Stimulated activated CD4-positive, alpha-beta T cell treated with anti-CD3 and anti-CD28 coated beads, Interleukin-1b, Interleukin-23, amount 100 ng/mL, for 1 hour (primary cell): ENCODE measurements at places on chromosomes 1 and 21.
A peak's percentile ranks its signal among the peaks of the same experiment; 100 is the strongest.

- DNase-seq, result no peak
These were observed 13.1 kb downstream of the SDCCAG8 start for GRCh38 chr1:243268751-243269460.

DNA sequence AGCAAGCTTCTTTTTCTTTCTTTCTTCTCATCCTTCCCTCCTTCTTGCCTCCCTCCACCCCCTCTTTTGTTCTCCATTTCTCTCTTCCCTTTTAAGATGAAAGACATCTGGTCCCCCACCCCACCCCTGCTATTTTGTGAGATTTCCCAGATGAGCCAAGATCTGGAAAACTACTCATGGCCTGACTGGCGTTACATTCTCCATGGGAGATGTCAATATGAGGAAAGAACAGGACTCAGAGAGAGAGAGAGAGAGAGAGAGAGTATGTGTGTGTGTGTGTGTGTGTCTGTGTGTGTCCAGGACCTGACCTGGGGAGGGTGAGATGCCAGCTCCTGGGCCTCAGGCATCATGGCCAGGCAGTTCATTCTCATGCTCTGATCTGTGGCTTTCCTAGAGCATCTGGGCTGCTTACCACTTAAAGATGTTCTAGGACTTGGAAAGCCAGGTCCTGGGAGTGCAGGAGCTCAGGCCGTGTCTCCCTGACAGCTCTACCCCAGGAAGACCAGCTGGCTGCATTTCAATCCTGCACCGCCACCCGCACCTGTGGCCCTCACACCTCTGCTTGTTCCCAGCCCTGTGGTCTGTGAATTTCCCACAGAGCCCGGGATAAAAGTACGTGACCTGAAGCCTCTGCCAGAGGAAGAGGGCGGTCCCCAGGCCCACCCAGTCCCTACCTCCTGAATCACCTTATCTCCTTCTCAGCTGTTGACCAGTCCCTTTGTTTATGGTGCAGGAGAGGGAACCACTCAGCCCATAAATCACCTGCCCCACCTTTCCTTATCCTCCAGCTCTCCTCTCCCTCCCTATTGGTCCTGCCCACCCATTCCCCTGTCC lies 3.2 kb upstream of the BEST4 start:
- no peak for DNase-seq

GRCh38 chr1:46809071-46809470 lies 10.2 kb downstream of the CYP4B1 start:
- DNase-seq, result no peak

DNA sequence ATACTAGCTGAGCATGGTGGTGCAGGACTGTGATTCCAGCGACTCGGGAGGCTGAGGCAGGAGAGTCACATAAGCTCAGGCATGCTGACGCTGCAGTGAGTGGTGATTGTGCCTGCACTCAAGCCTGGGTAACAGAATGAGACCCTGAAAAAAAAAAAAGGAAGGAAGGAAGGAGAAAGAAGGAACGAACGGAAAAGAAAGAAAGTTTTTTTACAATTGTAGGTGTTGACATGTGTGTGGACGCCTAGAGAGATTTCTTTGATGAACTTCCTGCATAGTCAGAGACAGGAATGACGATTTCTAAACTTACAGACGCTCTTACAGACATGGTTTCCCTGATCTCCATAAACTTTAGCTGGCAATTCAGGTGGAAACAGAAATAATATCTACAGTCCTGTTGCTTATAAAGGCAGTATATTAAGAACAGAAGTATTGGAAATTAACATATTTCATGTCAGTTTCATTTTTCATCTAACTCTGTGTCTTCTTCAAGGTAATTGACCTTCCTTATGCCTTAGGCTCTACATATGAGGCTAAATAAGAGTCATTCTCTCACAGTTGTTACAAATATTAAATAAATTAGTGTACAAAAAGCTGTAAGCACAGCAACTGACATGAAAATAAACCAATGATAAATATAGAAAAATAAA lies 4.1 kb downstream of the SAMSN1 start:
- no peak for DNase-seq

- no peak for DNase-seq
These were observed 270.7 kb downstream of the ASTN1 start for GRCh38 chr1:176893625-176894352.

DNA sequence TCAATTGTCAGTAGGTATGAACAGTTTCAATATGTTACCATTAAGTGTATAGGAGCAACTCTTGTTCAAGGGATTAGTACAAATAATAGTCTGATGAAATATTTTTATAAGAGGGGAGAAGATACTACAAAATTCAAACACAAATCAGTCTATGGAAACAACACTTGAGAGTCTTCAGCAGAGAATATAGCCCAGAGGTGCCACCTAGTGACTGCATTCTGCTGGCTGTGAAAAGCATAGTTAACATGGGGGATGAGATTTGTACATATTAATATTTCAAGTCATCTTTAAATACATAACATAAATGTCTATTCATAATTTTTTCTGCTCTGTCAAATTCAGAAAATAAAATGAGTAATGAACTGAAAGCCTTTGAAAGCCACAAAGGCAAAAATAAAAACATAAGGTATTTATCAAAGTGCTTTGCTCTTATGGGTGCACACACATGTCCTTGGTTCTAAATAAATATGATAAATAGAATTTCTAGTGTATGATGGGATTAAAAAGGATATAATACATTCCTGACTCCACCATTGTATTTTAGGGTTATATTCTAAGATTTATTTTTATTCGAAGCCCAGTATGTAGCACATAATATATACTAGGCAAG lies 440.9 kb upstream of the ZRANB2 start:
- DNase-seq, result no peak

- DNase-seq, result no peak
These were observed 999.4 kb downstream of the KCNT2 start for GRCh38 chr1:195608883-195609282.

GRCh38 chr1:105419030-105419429 lies 1637.4 kb upstream of the PRMT6 start:
- no peak for DNase-seq

- no peak for DNase-seq
These were observed 318.4 kb downstream of the AJAP1 start for GRCh38 chr1:4972761-4973320.

DNA sequence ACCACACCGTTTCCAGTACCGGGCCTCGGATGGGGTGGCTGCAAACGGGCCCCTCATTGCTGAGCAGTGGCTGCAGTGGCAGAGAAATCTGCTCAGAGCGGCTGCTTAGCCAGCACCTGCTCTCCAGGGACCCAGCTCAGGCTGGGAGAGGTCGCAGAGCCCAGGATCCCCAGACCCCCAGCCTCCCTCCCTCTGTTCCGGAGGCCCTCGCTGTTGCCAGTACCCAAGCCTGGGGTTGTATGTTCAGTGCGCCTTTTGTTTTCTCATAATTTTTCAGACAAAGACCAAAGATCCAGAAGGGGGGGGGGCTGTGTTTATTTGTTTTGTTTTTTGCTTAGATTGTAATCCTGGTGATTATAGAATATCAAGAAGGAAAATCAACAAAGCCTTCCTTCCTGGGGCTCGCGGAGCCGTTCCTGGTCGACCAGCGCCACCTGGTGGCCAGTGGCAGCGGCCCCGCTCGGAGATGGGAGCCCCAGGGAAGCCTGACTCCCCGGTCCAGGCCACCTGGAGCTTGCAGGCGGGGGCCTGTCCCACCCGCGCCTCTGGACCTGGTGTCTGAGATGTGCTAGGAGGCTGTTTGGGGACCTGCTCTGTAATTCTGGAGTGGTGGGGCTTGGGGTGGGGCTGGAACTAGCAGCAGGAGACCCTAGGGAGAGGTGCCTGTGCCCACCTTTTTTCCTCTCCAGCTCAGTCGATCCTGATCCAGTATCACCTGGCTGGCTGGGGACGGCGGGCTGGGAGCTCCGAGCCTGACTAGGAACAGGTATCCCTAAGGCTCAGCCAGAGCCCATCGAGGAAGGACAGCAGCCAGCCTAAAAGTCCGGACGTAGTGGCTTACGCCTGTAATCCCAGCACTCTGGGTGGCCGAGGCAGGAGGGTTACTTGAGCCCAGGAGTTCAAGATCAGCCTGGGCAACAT lies 123.9 kb upstream of the VAMP3 start:
- DNase-seq, result peak; percentile 61

DNA sequence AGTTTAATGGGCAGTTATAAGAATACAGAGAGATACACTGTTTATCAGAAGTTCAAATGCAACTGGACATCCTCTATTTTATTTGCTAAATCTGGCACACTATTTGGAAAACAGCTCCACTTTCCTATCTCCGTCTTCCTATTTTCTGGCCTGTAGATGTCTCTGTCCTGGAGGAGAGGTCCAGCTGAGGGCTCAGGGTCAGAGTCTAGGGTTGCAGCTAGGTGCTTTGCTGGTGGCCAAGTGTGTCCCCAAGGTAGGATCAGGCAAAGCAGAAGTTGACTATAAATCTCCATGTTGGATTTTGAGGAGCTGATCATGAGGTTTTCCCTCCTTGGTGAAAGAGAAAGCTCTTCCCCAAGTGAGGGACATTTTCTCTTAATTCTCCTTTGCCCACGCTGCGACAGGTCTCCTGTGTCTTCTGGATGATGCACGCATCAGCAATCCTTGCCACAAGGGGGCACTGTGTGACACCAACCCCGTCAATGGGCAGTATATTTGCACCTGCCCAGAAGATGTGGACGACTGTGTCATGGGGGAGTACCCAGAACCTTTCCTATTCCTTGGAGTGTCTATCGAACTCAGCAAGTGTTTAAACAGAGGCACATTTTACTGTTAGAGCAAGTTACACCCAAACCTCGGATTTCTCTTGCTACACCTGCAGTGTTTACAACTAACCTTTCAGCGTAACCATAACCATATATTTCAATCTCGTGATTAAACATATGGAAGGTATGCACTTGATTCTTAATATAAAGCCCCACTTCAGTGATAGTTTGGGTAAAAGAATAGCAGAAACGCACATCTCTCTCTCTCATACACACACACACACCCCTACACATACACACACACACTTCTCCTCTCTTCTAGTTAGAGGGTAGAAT lies 10.2 kb downstream of the ADAM30 start:
- DNase-seq, result no peak

DNA sequence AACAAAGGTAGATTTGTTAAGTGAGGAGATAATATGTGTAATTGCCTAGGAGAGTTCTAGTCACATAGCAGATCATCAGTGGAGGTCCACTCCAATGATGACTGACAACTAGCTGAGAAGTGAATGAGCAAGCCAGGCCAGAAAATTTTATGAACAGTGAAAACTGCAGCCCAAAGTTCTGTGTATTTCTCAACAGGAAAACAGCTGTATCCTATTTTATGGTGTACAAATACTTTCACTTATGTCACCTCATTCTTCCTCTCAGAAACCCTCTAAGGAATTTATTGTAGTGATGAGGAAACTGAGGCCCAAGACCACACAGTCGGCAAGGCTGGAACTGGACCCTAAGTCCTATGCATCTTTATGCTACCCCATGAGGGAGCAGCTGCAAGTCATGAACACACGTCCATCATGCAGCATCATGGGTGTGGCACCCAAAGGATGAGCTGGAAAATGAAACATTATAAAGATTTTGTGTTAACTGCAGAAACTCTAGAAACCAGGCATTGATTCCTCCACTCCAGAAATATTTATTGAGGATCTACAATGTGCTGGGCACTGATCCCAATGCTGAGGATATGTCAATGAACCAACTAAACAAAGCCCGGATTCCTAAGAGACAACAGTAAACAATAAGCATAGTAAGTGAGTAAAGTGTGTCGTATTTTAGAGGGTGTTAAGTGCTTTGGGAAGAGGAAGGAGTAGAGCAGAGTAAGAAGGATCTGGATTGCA lies 99.5 kb upstream of the DUSP10 start:
- no peak for DNase-seq

GRCh38 chr1:91846007-91846638 lies 39.8 kb downstream of the TGFBR3 start:
- no peak for DNase-seq

DNA sequence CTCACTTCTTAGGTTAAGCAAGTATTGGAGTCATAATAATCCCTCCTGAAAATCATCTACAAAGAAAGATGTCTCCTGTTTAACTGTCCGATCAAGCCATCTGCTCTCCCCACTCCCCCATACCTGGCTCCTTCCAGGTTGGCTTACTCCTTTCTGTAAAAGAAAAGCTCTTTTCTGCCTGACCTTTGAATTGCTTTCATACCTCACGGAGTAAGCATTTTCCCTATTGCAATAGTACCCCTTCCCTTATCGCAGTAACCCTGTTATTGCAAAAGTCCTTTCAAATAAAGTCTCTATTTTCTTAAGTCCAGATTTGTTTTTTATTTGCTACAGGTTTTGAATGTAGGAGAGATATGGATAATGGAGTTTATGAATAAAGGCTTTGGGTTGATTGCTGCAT lies 150.4 kb downstream of the GRIK1 start:
- no peak for DNase-seq

DNA sequence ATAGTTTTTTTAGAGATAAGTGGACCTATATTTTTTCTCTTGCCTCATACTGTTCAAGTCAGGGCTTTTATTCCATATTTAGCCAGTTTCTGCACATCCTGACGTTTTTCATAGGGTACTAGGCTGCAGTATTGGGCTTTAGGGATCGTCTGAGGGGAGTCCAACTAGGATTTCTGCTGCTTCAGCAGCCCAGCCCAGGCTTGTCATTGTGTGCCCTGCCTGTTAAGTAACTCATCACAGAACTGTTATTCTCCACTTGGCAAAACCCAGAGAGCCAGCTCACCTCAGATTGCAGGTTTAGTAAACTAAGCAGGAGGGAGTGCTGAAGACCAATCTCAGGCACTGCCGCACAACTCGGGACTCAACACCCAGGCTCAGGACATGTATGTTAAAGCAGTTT lies 2.8 kb downstream of the GALNT2 start:
- DNase-seq, result no peak

DNA sequence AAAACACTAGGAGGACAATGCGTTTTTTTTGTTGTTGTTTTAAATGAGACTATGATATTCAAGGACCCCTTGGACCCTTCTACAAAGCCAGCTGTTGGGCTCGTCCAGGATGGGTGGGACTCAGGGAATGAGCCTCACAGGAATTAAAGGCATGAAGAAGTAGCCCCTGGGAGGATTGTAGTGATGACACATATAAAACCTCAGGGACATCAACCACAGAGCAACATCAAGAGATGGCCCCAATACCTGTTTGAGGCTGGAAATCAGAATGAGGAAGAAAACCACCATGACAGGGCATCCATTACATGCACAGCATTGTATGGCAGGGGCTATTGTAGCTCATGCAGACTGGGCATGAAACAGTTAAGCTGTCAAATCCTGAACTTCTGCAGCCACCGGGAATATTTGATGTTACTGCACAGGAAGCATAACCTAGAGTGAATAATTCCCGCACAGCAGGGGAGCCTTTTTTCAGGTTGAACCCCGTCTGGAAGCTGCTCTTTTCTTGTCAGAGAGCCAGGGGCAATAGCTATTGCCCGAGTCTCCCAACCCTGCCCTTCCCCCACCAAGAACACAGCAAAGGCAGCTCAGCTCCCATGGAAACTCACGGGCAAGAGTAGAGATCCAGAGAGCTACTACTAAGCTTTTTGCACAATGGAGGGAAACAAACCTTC lies 140.2 kb upstream of the FGGY start:
- DNase-seq, result no peak
